Lower lobe of right lung (tissue), 2 donors: ENCODE measurements at places on chromosomes 1 and 21. TPM values are rescaled to one million over a fixed set of nuclear protein-coding genes. Genes with fewer than 3 reads are reported as not detected.
A peak's percentile ranks its signal among the peaks of the same experiment; 100 is the strongest.

- DNase-seq: peak; percentile 54
Measured at GRCh38 chr1:91120421-91120820, 98.6 kb upstream of the ZNF644 start.

A3GALT2 gene
- total RNA-seq: not detected

REN gene
- 0.59 TPM for total RNA-seq

- no peak for DNase-seq
Measured at GRCh38 chr1:174005032-174005431, 17.1 kb downstream of the RC3H1 start.

DNA sequence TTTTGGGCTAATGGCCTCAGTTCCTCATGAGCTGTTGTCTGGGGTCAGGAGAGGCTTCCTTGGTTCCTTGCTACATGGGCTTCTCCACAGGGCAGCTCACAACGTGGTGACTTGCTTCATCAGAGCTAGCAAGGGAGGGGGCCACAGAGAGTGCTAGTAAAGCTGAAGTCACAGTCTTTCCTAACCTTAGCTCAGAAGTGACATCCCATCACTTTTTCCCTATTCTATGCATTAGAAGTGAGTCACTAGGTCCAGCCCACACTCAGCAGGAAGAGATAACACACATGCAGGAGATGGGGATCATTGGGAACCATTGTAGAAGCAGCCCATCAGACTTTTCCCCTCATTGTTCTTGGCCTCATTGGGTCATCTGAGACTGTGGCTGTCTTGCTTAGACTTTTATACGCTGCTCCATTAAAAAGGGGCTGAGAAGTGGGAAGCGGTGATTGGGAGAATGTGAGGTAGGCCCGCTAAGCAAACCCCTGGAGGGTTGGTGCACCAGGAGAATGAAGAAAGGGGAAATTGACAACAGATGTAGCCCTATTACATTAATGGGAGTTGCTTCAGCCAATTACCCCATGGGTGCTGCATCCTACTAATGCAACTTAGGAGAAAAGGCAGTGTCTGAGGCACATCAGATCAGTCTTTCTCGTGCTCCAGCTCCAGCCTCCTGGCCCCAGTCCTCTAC lies 22.1 kb upstream of the IGSF21 start:
- DNase-seq: no peak

HYI gene
- 67.7 TPM for total RNA-seq

- no peak for DNase-seq
Measured at GRCh38 chr1:101506541-101507164, 269.8 kb downstream of the S1PR1 start.

LORICRIN gene
- total RNA-seq: not detected

GRCh38 chr1:196155586-196155985 lies 452.7 kb downstream of the KCNT2 start:
- no peak for DNase-seq

MUTYH gene
- 23.7 TPM for total RNA-seq

HFM1 gene
- total RNA-seq: 1.2 TPM

GRCh38 chr1:201361652-201362504 lies 15.6 kb downstream of the TNNT2 start:
- DNase-seq: peak; percentile 50

DNA sequence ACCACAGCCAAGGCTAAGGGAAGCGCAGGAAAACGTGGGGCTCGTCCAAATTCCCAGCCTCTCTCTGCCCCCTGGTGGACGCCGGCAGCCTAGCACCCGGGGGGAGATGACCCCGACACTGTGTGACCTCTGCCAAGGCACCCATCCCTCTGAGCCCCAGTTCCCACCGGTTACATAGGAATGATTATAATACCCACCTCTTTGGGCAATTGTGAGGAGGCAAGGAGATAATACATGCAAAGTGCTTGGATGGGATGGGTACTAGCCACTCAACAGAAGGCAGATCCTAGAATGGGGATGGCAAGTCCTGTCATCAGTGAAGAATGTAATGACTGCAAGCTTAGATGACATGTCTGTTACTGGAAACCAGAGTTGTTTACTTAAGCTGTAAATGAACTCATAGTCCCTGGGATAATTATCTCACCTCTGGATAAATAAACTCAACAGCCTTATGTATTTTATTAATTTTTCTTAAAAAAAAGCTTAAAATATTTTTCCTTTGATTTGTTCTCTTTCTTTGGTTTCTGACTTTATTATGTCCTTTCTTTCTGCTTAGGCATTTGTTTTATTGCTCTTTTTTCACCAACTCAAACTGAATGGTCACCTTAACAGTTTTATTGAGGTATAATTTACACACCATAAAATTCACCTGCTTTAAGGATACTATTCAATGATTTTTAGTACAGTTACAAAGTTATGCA lies 11.3 kb upstream of the BMP8B start:
- peak; percentile 78 for DNase-seq

DNA sequence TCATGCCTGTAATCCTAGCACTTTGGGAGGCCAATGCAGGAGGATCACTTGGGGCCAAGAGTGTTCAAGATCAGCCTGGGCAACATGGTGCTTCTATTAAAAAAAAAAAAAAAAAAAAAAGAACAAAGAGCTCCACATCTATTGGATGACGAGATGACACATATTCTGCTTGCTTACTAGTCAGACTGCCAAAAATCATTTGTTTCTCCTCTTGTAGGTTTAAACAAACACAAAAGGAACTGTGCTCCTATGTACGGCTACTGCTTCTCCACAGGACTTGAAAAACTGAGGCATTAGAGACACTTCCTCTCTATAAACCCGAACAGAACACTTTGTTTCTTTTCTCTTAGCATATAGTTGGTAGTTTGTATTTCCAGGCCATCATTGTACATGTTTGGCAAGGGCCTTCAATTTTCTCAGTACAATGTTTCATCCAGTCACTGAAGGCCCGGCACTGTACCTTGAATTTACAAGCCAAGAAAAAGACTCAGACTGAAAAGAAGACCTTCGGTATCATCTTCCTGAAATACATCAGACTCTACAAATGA lies 6.0 kb downstream of the TRIT1 start:
- no peak for DNase-seq

- no peak for DNase-seq
Measured at GRCh38 chr1:115837341-115837739, 3.6 kb downstream of the NHLH2 start.

DNA sequence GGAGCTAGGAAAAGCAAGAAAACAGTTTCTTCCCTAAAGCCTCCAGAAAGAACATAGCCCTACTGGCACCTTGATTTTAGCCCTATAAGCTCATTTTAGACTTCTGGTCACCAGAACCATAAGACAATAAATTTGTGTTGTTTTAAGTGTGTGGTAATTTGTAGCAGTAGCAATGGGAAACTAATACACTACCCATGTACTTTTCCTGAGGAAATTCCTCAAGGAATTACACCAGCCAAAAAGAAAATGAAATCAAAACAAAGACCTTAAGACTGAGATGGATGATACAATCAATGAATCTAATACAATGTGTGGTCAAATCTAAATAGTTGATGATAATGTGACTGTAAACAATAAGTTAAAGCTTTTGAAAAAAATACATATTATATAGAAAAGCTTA lies 11.8 kb downstream of the VAMP4 start:
- DNase-seq: no peak

DNA sequence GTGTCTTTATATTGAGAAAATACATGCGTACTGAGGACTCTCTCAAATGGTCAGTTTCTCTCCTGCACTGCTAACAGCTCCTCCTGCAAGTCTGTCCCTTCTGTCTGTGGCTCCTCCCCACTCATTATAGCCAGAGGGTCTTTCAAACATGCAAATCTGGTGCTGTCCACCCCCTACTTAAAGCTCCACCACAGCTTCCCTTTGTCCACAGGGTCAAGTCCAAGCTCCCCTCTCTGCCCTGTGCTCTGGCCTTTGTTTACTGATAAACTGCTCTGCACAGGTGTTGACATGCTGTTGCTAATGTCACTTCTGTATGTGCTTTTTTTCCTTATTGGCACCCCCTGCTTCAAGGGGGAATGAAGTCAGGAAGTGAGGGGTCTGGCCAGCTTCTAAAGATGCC lies 47.7 kb upstream of the GPR37L1 start:
- no peak for DNase-seq

GRCh38 chr1:156840186-156840897 lies 18.6 kb downstream of the INSRR start:
- no peak for DNase-seq

DNA sequence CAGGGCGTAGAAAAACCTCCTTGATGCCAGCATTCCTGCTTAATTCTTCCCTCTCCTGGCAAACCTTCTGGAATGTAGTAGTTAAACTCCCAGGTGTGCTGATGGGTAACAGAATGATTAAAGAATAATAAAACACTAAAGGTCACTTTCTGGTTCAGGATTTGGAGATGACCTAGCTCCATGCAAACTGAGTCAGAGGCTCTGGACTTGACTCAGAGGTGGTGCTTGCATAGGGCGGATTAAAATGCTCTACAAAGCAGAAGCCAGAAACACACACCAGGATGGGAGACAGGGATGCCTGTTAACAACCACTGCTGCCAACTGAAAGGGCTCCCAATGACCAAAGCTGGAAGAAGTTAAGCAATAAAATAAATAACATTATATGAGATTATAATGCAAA lies 41.5 kb downstream of the KRTAP19-8 start:
- no peak for DNase-seq

GRCh38 chr1:246193537-246193936 lies 313.5 kb downstream of the SMYD3 start:
- no peak for DNase-seq

C1orf167 gene
- total RNA-seq: 2.2 TPM

DNA sequence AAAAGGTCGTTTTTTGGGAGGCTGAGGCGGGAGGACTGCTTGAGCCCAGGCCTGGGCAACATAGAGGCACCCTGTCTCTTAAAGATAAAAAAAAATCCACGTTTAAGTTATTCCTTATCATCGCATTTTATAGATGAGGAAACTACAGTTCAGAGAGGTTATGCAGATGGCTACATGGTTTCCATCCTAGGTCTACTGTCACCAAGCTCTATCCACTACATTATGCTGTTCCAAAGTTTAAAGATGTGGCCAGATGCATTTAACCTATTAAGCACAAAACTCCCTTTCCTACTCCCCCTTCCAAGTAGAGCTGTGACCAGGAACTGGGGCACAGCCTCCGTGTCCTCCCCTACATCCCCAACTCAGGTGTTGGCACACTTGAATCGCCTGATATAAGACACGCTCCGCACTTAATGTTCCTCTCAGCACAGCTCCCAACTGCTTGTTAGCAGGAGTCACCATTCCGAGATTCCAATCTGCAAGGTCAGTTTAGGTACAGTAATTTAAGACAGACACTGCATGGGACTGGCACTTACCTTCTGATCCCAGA lies 1.3 kb downstream of the TAF5L start:
- DNase-seq: no peak

CDCA8 gene
- total RNA-seq: 1.7 TPM

FOXO6 gene
- total RNA-seq: 0.92 TPM

DNA sequence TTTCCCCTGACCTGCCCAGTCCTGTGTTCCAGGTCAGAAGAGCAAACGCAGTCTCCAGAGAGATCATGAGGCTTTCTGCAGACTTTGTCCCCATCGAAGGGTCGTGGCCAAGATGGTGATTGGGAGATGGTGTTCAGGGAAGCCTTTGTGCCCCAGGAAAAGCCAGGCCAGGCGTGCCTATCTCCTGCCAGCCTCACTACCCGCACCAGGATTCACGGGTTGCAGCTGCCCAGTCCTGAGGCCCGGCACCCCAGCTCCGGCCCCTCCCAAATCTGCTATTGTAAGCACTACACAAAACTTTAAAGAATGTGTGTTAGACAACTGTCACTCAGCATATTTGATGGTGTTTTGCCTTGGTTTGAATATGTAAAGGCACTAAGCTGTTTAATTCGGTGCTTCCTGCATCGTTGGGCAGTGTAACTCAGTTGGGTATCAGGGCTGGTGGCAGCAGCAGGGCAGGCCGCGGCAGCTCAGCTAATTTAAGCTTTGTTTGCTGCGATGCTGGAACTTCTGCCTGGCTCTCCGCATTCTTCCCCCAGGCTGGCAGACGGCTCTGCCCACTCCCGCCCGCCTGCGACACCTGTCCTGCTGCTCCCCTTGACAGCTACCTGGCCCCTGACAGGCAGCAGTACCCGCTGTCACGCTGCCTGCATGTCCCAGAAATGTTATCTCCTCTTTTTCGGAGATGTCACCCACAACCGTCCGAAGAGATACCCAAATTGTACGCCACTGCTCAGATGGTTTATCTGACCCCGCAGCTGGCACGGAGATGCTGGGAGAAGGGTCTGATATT lies 209.0 kb upstream of the VAMP3 start:
- no peak for DNase-seq

ACTN2 gene
- total RNA-seq: 1.9 TPM

DNA sequence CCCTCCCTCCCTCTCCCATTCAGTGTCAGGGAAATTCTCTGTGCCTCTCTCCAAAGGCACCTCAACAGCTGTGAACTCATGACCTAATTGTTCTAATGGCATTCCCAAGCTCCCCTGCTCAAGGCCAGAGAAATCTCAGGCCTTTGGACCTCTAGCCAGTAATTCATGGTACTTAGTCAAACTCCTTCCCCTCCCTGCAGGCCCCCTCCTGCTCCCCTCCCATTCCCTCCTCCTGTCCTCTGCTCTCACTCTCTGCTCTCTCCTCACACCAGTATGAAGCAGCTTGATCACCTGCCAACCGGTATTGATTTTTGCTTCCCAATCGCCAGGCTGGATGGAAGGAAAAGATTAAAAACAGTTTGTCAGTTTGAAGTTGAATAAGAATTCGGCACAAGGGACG lies 370.5 kb upstream of the PBX1 start:
- DNase-seq: no peak

BEND5 gene
- total RNA-seq: 4.3 TPM

DNA sequence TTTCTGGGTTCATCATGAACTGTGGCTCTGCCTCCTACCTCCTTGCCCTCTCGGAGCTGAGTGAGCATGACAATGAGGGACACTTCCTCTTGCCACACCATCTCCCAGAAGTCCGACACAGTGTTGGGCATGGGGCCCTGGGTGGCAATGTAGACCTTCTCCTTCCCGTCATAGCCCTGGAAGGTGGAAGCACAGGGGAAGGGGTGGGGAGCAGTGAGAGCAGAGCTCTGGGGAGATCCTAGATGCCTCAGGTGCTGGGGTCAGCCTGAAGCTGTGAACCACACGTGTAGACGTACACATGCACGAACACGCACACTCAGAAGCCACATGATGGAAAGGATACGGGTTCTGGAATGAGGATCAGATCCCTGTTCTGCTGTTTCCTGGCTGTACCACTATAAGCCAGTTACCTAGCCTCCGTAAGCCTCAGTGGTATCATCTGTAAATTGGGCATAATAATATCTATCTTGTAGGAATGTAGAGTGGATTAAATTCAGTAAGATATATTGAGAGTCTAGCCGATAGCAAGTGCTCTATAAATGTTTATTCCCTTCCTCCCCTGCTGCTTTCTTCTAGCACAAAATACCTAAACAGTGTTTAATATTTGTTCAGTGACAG lies 6.1 kb downstream of the PTPN7 start:
- DNase-seq: no peak

GRCh38 chr1:207695891-207696290 lies 51.0 kb downstream of the CR1L start:
- DNase-seq: no peak

- no peak for DNase-seq
Measured at GRCh38 chr1:74467786-74468377, 44.5 kb downstream of the LRRC53 start.

TDRD10 gene
- total RNA-seq: 20.2 TPM

DNA sequence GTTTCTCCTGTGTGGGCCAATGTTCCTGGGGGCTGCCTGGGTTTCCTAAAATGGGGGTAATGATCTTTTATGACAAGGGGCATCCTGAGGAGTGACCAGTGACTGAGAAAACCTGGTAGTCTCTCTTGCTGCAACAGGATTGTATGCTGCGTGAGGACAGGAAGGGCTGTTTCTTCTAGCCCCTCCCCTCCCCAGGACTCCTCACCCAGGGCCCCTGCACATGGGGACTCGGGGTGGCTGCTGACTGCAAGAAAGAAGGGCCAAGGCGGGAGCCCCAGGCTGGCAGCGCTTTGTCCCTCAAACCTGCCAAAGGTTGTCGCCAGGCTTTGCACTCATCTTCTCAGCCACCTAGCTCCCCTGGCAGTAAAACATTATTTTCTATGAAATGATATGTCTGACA lies 442.4 kb downstream of the CAMTA1 start:
- DNase-seq: no peak
